ENCODE measurements at places on chromosomes 13 and 19.
A peak's percentile ranks its signal among the peaks of the same experiment; 100 is the strongest.

DNA sequence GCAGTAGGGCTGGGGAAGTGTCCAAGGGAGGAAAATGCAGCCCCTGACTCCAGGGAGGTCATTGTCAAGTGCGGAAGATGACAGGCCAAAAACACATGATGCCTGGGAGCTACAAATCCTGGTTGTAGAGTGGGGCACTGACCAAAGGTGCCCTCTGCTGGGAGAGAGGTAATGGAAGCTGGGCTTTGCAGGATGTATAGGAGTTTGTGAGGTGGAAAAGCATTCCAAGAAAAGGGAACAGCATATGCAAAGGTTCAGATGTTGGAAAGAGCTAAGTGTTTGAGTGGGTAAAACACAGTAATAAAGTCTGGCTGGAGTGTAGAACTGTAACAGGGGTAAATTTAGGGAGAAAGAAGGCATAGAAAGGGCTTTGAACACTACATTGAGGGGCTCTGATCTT lies 46.9 kb upstream of the PTPRS start:
- no peak for DNase-seq

- no peak for DNase-seq
Measured at GRCh38 chr19:1108291-1109031, 4.7 kb downstream of the GPX4 start.

DNA sequence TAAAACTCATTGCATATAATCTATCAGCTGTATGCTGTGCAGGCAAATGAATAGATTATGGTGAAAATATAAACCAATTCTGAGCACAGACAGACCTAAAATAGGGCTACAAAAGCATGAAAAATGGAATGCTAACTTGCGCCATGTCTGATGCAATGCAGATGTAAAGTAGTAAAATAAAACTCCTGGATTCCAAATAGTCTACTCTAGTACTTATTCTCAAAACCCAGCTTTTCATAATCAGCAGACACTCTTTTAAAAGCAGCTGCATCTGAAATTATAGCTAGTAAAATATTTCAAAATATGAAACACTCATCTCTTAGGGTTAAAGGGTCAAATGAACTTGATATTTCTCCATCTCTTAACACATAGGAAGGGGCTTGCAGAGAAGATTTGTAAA lies 4.7 kb upstream of the POMP start:
- DNase-seq = no peak

DNA sequence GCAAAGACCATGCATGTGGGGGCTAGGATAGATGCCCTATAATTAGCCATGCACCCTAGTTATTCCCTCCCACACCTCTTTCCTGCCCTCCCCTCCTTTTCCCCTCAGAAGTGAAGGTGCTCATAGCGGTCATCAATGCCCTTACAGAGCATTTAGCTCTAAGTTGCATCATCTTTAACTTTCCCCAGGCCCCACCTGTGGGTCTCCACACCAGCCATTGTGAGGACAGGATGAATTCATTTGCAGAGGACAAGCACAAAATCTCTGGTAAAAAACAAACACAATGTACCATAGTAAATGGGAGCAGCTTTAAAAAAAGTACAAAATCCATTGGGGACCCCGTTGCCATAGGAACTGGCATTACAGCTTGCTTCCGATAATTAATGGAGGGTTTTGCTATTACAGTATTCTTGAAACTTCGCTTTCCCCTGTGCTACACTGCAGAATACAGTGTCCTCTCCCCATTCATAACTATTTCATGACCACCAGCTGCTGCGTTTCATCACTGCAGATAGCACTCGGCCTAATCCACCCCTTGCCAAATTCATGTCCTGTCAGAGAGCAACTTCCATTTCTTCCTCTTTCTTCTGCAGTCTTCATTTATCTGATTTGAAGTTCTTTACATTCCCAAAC lies 110.5 kb downstream of the ZDHHC20 start:
- DNase-seq = no peak

- DNase-seq = no peak
Measured at GRCh38 chr13:113425941-113426590, 27.2 kb downstream of the ADPRHL1 start.

DNA sequence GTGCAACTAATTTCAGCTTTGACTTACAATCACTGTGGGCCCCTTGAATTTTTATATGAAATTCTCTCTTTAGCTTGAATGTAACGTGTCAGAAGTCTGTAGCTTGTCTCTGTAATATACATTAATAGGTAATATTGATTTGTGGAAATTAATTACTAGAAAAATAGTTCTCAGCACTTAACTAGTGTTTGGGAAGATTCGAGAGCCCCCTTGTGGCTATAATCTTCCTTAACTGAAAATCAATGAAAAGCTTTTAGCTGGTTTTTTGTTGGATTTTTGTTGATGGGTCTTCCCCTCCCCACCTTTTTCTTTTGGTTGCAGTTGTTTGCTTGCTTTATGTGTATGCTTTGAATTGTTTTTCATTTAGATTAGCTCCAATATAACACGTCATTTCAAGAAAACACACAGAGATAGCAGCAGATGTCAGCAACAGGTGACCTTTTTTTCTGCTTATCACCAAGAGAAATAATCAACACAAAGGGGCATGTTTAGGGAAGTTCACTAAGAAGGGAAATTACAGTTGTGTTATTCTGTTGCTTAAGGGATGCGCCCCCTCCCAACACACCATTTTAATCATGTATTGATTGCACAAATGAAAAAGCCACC lies 176.8 kb downstream of the OXGR1 start:
- DNase-seq = no peak

GRCh38 chr19:30083701-30084156 lies 141.7 kb downstream of the URI1 start:
- no peak for DNase-seq

DNA sequence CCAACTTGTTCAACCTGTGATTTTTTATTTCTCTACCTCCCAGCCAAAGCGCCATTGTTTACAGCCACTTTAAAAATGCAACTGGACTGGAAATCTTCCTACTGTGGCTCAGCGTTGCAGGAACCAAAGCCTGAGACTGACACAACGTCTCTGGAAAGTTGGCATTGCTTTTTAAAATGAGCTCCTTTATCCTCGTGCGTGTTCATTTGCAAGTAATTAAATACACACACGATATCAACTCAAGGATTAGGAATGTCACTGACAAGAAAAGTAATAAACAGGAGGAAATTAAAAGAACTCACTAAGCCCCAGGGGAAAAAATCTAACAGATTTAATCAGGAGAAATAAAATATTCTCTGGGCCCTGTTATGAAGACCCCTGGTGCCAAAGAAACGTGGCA lies 184.6 kb upstream of the IRS2 start:
- DNase-seq = no peak

GRCh38 chr13:95112883-95113282 lies 188.4 kb downstream of the ABCC4 start:
- DNase-seq = no peak

DNA sequence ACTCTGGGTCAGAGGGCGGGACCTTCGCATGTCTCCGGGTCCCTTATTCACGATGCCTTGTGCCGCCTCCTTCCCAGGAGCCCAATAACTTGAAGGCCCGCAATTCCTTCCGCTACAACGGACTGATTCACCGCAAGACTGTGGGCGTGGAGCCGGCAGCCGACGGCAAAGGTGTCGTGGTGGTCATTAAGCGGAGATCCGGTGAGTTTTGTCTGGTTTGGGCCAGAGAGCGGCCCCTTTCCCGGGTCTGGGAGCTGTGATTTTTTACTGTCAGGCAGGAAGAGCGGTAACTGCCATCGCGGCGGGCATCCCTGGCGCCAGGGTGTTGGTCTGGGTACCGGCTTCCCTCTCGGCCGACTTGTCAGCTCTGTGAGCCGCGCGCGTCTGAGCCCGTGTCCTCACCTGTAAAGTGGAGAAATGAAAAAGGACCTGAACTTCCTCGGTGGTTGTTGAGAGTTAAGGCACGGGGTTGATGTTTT lies 800 bp downstream of the RPL28 start:
- no peak for DNase-seq

DNA sequence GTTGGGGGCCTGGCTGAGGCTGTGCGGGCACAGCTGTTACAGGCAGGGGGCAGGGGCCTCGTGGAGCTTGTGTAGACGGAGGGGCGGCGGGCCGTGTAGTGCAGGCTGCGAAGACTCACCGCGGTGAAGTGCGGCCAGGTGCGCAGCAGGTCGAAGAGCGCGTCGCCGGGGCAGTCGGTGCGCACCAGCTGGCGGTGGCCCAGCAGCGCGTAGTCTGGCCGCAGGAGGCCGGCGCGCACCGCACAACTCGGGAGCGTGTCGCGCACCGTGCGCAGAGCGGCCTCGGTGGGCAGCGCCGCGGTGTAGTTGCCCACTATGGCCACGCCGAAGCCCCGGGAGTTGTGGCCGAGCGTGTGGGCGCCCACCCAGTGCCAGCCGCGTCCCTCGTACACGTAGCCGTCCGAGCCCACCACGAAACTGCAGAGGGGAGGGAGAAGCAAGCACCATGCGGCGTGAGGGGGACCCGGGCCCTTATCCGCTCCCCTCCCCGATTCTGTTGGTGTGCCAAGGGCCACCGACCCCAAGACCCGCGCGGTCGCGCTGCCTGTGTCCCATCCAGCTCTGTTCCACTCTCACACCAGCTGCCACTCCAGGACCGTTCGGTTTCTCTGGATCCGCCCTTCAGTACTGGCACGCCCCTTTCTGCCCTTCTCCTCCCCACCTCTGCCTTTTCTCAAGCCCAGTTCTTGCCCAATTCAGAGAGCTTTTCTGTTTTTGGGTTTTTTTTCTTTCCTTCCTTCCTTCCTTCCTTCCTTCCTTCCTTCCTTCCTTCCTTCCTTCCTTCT lies 5.4 kb upstream of the RASAL3 start:
- DNase-seq = no peak

- DNase-seq = peak; percentile 59
Measured at GRCh38 chr19:38656171-38656981, 8.9 kb downstream of the ACTN4 start.

GRCh38 chr19:20662421-20663105 lies 1.2 kb upstream of the ZNF626 start:
- DNase-seq = no peak

DNA sequence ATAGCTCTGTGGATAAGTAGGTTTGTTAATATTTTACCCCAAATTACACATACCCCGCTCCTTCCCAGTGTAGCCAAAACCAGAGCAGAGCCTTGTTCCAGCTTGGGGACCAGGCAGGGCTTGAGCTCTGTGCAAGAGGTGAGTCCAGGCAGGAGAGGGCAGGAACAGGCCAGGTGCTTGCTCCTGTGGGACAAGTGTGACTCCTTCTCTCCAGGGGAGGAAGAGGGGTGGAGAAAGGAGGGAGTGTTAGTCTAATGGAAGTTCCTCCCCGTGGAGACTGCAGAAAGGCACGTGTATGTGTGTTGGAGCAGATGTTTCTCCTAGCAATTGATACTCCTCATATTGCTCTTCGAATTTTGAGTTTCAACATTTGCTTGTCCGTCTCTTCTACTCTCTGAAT lies 201.0 kb downstream of the FGF9 start:
- DNase-seq = no peak

GRCh38 chr19:43773725-43774102 lies 7.1 kb downstream of the KCNN4 start:
- no peak for DNase-seq

GRCh38 chr13:48400850-48401291 lies 12.0 kb downstream of the LPAR6 start:
- no peak for DNase-seq

- no peak for DNase-seq
Measured at GRCh38 chr13:24870380-24870760, 106.4 kb downstream of the RNF17 start.

- DNase-seq = no peak
Measured at GRCh38 chr13:111267784-111268183, 52.7 kb upstream of the TEX29 start.

GRCh38 chr13:37598597-37598996 lies at the start of gene POSTN:
TSS of gene POSTN (minus strand) at chr13:37598768. CDS start at chr13:37598726, 42 bp downstream.
- DNase-seq = no peak

DNA sequence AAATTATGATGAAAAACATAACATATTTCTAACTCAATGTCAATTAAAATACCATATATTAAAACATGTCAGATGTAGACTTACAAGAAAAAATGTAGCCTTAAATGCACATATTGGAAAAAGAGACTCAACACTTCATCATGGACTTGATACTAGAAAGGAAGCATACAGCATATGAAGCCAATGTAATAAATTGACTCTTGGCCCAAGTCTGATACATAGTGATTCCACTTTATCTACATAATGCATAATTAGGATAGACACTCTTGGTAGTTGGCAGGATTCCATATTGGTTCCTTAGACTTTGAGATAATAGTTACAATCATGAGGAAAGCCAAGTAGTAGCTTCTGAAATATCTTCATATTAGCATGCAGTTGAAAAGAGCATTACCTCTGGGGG lies 1067.0 kb downstream of the PCDH17 start:
- DNase-seq = no peak

Data from thymus (tissue), 14 donors.